Stimulated activated CD4-positive, alpha-beta T cell treated with anti-CD3 and anti-CD28 coated beads, Interleukin-12 subunit alpha, Interleukin-12 subunit beta, amount 100 ng/mL, for 4 hours (primary cell): ENCODE measurements at places on chromosomes 16 and 17.

DNA sequence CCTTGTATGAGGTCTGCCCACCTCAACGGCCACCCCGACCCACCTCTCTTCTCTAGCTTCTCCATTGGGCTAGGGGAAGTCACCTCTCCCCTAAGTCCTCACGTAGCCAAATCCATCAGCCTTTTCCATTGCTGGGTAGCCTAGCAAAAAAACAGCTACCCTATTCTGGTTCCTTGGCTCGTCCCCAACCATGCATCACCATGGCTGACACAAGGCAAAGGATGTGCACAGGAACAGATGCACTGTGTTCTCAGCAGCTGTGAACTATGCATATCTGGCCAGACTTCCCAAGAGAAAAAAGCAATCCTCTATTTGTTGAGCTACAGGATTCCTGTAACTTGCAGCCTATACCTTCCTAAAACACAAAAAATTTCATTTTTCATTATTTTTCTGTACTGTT is 22.0 kb upstream of the FLCN start:
- DNase-seq, result no peak

- no peak for DNase-seq
Observed at GRCh38 chr17:39134878-39135277, 16.6 kb downstream of the PLXDC1 start.

GRCh38 chr17:69473841-69474831 is 59.6 kb downstream of the MAP2K6 start:
- no peak for DNase-seq

DNA sequence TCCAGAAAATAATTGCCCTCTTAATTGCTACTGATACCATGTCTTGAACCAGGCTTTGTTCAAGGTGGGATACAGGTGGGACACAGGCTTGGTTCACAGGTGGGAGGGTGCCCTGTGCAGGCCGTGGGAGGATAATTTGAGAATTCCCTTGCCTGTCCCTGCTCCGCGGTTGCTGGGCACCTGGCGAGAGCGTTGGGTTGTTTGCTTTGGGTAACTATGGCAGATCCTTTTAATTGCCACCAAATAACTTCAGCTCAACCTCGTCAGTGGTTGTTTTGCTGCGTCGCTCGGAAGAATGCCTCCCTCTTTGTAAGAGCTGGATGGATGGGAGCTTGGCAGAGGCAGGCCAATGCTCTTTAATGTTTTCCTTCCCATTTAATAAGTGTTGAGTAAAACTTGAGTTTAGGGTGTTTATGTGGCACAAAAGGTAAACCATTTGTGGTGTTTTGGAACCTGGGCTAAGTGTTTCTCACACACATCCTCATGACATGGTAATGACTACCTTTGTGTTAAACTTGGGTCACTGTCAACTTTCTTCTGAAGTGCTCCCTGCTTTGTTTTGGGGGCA is 202.5 kb downstream of the MSI2 start:
- no peak for DNase-seq

DNA sequence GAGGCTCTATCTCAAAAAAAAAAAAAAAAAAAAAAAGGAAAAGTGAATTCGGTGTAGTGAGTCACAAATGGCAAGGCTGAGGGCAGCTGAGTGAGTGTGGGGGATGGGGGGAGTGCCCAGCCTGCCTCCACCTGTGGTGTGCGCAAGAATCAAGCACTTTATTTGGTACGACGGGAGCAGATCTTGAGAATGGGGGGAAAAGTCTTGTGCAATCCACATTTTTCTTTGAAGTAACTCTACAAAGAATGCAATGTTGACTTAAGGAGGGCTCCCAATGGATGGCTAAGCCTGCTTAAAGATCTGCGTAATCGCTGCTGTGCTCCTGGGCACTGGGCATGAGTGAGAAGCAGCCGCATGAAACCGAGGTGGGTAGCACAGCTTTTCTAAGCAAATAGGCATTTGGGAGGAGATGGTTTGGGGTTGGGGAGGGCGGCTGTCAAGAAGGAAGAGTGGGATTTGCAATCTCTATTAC is 28.2 kb downstream of the ATP2C2 start:
- no peak for DNase-seq

GRCh38 chr17:7559320-7560171 is 996 bp downstream of the TNFSF13 start:
- DNase-seq, result no peak

DNA sequence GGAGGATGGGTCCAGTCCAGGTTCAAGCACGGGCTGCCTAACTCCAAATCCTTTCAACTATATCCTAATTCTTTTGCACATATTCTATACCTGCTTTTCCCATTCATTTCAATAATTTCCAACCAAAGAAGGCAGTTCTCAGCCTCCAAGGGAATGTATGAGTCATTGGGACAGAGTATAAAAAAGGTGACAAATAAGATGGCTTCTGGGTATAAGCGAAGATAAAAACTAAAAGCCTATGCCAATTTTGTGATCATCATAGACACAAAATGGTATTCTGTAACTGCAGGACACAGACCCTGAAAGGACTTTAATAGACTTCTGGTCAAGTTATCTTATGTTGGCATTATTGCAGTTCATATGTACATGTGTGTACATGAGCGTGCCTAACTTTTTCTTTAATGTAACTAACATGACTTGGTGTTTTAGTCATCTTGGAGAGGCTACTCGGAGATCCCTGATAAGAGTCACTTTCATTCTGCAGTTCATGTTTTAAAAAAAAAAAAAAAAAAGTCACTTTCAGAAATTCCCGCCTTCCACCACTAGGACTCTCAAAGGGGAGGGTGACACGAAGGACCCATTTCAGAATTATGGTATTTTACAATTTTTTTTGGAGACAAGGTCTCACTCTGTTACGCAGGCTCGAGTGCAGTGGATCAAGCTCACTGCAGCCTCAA is 17.3 kb downstream of the COG1 start:
- no peak for DNase-seq

DNA sequence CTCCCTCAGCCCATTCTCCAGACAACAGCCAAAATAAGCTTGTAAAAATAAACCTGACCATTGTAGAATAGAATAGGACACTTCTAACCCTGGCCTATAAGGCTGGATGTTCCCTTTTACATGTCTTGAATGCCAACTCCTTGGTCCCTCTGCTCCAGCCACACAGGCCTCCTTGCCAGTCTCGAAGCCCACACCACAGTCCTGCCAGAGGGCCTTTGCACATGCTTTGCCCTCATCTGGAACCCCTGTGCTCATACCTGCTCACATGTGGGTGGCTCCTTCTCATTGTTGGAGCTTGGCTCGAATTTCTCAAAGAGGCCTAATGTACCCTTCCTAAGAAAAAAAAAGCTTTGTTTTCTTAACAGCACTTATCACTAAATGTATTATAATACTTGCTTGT is 5.4 kb upstream of the SLC12A3 start:
- DNase-seq, result no peak

DNA sequence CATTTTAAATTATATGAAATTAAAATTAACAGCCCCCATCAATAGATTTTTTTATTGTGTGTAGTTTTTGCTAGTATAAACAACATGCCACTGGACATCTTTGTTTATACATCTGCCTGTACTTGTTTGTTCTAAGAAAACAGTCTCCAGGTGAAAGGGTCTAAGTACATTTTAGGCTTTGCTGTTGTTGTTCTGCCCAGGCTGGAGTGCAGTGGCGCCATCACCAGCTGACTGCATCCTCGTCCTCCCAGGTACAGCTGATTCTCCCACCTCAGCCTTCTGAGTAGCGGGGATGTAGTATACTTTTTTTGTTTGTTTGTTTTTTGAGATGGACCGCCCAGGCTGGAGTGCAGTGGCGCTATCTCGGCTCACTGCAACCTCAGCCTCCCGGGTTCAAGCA is 25.5 kb downstream of the C17orf58 start:
- no peak for DNase-seq

GRCh38 chr17:17017343-17018014 is 24.8 kb upstream of the MPRIP start:
- DNase-seq, result no peak

GRCh38 chr17:75913537-75914210 is 9.0 kb upstream of the MRPL38 start:
- no peak for DNase-seq

DNA sequence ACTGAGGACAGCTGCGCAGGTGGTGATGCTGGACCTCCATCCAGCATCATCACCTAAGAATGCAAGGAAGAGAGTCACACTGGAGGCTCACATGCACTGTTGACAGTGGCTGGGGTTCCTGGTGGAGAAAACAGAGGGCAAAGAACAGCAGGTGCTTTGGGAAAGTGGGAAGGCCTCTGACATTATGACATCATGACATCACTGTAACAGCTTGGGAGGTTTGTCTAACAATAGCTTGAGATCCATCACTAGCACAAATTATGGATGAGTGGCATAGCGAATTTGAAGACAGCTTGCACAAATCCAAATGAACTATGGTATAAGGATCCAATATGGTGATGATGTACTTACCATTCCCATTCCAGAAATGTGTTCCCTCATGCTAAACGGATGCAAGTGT is 226.5 kb upstream of the MPHOSPH6 start:
- DNase-seq, result no peak

GRCh38 chr17:10756619-10757018 is 26.8 kb upstream of the TMEM220 start:
- no peak for DNase-seq

DNA sequence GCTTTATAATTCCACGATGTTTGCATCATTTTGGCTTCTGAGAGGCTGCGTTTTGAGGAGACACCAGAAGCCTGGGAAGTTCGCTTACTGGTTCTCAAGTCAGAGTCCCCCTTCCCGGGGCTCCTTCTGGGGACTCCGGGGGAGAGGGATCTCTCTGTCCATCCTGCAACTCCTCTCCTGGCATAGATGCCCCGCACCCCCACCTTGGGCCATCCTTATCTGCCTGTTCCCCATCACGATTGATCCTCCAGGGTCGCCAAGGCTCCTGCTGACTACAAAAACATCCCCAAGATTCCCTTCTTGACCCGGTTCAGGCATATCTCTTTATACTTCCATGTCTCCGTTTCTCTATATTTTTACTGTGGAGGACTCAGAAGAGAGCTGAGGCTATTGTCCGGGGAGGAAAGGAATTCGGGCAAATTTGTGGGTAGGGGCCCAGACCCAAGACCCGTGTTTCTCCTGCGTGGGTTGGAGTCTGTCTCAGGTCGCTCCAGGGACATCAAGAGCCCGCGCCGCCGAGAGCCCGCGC is 18.4 kb upstream of the HOXB13 start:
- DNase-seq, result no peak

GRCh38 chr17:4901648-4902344 is 1.1 kb downstream of the CHRNE start:
- peak; percentile 17 for DNase-seq

DNA sequence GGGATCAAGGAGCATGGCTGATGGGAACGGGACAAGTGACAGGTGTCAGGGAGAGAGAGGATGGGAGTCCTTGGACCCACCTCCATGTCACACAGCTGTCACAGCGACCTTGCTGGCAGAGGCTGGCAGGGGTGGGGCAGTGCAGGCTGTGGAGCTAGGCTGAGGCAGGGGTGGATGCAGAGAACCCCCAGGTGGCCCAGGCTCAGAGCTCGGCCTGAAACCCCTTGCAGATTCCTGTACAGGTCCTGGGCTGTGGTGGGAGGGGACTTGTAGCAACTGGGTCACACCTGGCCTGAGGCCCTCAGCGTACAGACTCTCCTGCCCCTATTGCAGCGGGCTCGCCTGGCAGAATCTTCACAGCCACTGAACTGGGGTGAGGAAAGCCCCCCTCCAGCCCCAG is 174.1 kb downstream of the NTN1 start:
- no peak for DNase-seq

GRCh38 chr17:63646488-63646806 is 24.2 kb downstream of the MAP3K3 start:
- no peak for DNase-seq

DNA sequence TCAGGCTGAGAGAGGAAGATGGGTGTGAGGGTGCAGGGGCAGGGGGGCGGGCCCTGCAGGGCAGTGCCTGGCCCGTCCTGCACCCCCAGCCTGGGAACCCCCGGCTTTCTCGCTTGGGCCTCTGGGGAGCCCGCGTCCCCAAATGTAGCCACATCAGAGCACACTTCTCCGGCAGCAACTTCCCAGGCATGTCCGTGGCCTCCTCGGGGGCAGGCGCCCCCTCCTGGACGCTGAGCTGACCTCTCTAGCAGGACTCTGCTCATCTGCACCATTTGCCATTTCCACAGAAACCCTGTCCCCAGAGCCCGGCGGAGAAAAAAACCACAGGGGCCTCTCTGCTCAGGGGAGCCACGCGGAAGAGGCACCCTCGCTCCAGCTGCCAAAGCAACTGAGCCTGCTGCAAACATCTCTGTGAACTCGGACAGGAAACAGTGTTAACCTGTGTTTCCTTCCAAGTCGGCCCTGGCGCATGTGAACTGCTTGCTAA is 63.4 kb downstream of the KLHDC4 start:
- peak; percentile 24 for DNase-seq

- no peak for DNase-seq
Observed at GRCh38 chr17:39484178-39484577, 22.9 kb downstream of the CDK12 start.

GRCh38 chr17:50326831-50327364 is 19.0 kb upstream of the XYLT2 start:
- no peak for DNase-seq

DNA sequence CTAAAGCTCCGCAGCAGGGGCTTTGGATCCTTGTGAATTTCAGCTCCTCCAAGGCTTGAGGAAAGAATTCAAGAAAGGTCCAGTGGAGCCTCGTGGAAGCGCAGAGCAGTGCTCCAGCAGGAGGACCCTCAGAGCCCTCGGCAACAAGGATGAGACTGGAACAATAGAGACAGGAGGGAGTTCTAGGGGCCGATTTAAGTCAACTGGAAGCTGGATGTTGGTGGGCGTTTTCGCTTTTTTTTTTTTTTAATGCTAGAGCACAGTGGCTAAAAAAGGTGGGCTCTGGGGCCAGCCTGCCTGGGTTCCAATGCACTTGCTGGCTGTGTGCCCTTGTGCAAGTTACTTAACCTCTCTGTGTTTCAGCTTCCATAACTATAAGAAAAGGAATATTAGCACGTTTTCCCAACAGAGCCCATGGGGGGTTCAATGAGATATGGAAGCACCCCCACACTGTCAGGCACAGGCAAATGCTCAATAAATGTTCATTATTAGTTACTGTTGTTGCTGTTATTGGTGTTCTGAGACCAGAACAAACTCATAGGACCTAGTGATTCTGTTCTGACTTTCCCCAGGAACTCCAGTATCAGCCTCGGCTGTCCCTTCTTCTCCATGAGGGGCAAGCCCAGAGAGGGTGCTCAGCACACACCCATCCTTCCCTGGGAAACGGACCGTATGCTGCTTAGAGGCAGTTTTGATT is 5.3 kb upstream of the CBX8 start:
- no peak for DNase-seq

- no peak for DNase-seq
Observed at GRCh38 chr16:52404546-52404945, 142.4 kb downstream of the TOX3 start.

DNA sequence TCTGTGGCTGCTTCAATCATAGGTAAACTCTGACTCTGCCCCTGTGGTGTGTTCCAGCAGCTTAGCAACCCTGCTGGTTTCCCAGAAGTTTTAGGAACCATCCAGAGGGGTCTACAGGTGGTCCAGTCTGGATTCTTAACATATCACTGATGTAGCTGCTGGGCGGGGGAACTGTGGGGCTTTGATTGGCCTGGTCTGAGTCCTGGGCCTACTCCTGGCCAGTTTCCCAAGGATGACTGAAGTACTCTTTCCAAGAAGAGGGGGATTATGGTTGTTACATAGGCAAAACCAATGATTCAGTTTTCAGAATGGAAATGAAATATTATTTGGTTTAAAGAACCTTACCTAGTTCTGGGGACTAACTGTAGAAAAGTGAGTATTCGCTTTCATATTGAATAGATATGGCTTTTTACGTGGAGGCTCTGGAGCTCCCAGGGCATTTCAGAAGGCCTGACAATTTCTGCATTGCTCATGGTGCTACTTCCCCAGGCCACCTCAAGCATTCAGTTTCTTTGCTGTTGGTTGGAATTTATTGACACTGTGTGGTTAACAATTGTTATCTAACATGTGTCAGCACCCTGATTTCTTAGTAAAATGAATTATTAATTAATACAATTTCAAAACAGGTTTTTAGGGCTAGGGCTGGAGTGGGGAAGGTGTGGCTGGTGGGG is 38.4 kb downstream of the EPN2 start:
- DNase-seq, result no peak
